ENCODE measurements at places on chromosomes 1 and 21.
A peak's percentile ranks its signal among the peaks of the same experiment; 100 is the strongest.

GRCh38 chr1:204592246-204592948, 76.2 kb downstream of the MDM4 start:
- DNase-seq: no peak

- DNase-seq: peak; percentile 79
Observed at GRCh38 chr1:2046174-2046917, 3.9 kb upstream of the PRKCZ start.

DNA sequence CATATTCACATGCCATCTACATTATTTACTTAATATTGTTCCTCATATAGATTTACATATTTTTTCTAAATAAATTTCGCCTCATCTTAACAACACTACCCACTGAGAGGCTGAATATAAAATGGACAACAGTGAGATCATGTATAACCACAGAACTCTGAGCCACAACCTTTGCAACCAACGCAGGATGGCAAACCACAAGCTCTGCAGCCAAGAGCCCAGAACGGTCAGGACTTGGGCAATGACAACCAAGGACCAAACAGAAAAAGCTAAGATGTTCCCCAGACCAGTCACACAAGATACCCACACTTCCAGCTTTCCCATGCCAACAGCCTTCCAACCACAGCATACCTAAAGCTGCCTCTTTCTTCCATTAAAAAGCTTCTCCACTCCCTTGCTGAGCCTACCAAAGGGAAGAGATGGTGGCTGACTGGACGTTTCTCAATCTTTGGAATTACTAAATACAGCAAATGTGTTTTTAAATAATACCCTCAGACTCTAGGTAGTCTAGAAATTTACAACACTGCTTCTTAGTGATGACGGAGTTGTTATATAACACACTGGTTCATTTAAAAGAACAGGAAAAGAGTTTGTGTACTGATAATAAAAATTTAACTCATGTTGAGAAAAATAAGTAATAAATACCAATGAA, 117.9 kb downstream of the AKT3 start:
- no peak for DNase-seq

- peak; percentile 92 for DNase-seq
Observed at GRCh38 chr1:221793439-221794078, 51.7 kb upstream of the DUSP10 start.

- DNase-seq: peak; percentile 75
Observed at GRCh38 chr1:206041640-206042039, 11.3 kb upstream of the RHEX start.

GRCh38 chr1:171468120-171468750, 17.1 kb upstream of the PRRC2C start:
- DNase-seq: peak; percentile 92

- no peak for DNase-seq
Observed at GRCh38 chr1:51689643-51690042, 72.8 kb downstream of the OSBPL9 start.

DNA sequence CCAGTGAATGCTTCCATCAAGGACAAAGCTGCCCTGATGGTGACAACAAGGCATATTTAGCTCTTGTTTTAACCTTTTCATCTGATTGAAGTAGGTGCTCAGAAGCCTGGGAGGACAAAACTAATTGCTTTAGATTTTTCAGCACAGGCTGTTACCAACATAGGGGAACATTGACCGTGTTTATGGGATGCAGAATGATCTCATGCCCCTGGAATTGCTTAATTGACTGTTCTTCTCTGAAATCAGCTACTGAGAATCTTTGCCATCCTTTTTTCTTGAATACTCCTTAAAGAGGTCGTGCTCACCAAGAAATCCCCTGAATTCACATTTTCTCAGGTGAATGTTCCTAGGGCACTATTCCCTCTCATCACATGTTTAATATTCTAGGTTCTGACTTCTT, 95.9 kb upstream of the CCDC190 start:
- peak; percentile 17 for DNase-seq

DNA sequence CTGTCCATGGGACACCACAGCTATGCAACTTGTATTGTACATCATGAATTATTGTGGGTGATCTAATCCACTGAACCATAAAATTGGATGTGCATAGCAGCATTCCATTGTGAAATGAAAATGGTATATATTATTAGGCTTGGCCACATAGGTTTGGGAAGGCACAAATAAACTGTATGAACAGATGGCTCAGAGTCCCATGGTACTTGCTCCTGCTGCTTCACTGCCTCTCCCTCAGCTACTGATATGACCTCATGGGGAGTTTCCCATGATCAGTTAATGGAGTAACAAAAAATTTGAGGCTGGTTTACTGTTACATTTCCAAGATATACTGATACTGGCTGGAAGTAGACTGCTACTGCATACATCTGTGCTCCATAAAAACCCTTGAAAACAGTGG, 152.7 kb upstream of the NEGR1 start:
- peak; percentile 90 for DNase-seq

GRCh38 chr1:176504848-176505553, 42.0 kb downstream of the PAPPA2 start:
- no peak for DNase-seq

- peak; percentile 77 for DNase-seq
Observed at GRCh38 chr1:235417086-235417697, 50.0 kb downstream of the TBCE start.

DNA sequence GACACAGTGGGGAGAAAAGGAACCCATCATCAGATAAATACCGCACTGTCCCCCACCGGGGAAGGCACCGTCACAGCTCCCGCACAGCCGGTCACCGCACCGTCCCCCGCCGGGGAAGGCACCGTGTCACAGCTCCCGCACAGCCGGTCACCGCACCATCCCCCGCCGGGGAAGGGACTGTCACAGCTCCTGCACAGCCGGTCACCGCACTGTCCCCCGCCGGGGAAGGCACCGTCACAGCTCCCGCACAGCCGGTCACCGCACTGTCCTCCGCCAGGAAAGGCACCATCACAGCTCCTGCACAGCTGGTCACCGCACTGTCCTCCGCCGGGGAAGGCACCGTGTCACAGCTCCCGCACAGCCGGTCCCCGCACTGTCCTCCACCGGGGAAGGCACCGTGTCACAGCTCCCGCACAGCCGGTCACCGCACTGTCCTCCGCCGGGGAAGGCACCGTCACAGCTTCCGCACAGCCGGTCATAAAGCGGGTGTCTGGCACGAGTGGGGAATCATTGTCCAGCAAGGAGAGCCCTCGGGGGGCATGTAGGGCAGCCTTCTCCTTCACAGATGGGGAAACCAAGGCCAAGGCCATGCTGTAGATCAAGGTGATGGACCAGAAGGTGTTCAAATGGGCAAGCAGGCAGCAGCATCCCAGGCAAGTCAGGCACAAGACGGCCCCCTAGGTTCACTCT, 280.1 kb downstream of the NPHP4 start:
- DNase-seq: no peak

GRCh38 chr1:160874935-160875334, 10.0 kb downstream of the ITLN1 start:
- peak; percentile 40 for DNase-seq

DNA sequence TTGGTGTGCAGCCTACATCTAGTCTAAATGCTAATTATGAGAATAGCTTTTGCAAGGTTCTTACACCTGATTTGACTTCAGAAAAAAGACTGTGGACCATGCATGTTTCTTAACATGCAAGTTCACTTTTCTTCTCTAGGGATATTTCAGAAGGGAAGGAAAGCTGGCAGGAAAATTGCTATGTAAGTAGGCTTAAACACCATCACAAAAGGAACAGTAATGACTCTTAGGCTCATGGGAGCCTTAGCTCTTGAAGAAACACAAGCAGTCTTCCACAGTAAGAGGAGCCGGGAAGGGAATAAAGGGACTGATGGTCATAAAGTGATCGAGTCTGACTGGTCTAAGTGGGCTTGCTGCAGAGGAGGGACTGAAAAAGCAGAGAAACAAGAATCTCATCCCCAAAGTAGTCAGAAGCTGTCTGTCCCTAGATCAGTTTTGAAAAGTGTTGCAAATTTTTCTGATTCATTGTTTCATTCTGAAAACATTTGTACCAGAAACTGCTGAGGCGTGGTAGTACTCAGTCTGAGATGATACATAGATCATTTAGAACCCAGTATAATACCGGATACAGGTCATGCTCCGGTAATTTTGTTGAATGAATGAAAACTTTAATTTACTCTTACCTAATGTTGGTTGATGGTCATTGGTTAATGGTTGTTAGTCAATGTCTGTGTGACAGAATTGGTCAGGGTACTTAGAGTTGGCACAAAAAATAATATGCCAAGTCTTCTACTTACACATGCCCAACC, 40.9 kb downstream of the SMYD2 start:
- DNase-seq: peak; percentile 86

- DNase-seq: peak; percentile 98
Observed at GRCh38 chr1:201184307-201185122, 6.1 kb upstream of the IGFN1 start.

- DNase-seq: no peak
Observed at GRCh38 chr1:39819091-39819812, 30.6 kb upstream of the BMP8B start.

DNA sequence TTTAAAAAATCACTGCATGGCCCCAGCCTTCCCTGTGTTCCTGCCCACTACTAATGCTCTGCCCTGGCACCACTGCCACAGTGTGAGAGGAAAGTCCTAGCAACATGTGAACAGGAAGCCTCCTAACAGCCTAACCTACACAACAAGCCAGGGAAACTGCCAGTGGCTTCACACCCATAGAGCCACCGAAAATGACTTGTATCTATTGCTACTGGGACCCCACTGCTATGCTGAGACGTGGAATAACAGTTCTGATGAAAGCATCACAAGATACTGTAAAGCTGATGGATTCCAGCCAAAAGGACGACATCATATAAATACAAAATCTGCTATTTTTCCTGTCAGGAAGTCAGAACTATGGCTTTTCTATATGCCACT, 74.9 kb downstream of the JAK1 start:
- no peak for DNase-seq

- DNase-seq: no peak
Observed at GRCh38 chr21:42698733-42699132, 45.3 kb downstream of the PDE9A start.

DNA sequence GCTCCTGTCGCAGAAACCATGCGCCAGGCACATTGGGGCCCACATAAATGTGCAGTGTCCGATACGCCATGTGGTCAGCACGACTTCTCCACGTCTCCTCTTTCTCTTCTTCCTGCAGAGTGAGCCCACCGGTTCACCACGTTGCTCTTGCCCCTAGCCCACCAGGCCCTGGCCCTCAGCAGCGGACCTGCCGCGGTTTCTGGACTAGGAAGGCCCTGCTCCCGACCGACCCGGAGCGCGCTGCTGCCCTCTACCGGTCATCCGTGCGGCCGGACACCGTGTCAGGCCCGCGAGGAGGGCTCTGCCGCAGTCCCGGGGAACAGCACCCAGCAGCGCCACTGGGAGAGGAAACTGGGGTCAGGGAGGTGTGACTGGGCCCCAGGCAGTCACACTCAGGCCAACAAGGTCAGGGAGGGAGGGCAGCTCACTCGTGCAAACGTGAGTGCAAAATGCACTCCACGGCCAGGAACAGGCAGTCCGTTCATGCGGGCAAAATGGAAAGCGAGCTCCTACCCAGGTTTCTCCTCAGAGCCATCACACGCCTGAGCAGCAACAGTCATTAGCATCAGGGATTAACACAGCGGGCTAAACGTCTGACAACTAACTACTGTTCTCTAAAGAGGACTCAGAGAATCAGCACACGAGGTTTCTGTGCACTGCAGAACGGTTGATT, 13.7 kb downstream of the TLR5 start:
- DNase-seq: peak; percentile 64

- DNase-seq: no peak
Observed at GRCh38 chr1:43809097-43809673, 101.8 kb downstream of the ST3GAL3 start.

DNA sequence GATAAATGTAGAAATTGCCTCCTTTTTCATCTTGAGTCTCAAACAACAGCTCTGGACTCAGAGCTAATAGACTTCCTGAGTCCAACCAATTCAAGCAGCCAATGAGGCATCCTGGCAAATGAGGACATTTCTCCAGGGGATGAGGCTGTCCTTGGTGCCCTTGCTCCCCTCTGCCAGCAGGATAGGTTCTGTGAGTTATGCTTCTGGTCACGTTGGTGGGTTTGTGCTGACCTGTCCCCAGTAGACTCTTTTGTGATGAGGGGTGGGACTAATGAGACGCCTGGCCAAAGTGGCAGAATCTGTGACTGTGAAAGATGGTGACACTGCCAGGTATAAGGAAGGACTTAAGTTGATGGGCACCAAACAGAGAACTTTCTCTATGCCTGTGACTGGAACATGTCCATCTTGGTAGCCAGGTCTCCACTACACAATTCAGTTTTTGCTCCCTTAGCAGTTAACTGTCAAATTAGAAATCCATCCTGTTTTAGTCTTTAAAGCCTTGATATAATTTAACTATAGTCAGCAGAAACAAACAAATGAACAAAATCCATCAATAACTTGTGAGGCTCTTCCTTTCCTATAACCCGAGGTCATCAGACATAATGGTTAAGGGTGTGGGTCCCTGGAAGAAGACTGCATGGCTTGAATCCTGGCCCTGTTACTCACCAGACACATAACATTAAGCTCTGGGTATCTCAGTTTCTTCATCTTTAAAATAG, 35.7 kb upstream of the THEM4 start:
- DNase-seq: no peak

DNA sequence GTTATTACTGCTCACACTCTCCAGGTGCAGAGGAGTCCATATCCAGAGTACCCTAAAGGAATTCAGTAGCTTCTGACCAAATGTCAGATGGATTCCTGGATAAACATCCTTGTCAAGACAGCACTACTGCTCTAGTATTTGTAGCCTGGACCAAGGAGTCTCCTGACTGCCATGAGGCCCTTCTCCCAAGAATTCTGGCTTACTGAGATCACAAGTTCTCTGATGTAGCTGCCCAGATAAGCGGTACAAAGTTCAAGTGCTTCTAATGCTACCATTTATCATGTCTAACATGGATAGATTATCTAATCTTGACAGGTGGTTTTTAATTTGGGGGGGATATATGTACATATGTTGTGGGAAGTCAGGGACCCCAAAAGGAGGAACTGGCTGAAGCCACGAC, 196.6 kb upstream of the HMCN1 start:
- no peak for DNase-seq

GRCh38 chr21:16419188-16419921, 689.6 kb downstream of the USP25 start:
- DNase-seq: peak; percentile 61
